ENCODE measurements at places on chromosomes 12 and 14.

DNA sequence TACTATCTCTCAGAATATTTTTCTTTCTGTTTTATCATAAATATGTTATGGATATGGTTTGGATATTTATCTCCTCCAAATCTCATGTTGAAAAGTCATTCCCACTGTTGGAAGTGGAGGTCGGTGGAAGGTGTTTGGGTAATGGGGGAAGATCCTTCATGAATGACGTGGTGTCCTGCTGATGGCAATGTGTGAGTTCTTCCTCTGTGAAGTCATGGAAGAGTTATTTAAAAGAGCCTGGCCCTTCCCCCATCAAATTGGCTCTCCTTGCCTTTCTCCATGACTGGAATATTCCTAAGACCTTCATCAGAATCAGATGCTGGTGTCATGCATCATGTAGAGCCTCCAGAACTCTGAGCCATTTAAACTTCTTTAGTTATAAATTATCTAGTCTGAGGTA, 1291.6 kb downstream of the FSCB start:
- DNase-seq: no peak

DNA sequence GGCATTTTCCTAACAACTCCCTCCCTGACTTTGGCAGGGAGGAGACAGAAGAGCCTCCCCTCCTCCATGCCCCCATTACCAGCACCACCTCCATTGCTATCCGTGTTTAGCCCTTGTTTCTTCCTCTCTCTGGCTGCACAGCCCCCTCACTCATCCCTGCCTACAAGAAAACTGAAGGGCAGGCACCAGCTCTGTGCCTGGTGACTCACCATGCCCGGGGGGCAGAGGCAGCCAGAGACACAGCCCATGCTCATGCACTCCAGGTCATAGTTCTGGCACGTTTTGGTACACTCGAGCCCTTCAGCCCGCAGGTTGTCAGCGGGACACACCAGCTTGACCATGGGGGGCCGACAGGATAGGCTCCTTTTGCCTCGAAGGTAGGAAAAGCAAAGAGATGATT, 80.4 kb downstream of the VWF start:
- DNase-seq: no peak

GRCh38 chr14:73245480-73246325, 8.4 kb downstream of the PAPLN start:
- DNase-seq: peak; percentile 57

DNA sequence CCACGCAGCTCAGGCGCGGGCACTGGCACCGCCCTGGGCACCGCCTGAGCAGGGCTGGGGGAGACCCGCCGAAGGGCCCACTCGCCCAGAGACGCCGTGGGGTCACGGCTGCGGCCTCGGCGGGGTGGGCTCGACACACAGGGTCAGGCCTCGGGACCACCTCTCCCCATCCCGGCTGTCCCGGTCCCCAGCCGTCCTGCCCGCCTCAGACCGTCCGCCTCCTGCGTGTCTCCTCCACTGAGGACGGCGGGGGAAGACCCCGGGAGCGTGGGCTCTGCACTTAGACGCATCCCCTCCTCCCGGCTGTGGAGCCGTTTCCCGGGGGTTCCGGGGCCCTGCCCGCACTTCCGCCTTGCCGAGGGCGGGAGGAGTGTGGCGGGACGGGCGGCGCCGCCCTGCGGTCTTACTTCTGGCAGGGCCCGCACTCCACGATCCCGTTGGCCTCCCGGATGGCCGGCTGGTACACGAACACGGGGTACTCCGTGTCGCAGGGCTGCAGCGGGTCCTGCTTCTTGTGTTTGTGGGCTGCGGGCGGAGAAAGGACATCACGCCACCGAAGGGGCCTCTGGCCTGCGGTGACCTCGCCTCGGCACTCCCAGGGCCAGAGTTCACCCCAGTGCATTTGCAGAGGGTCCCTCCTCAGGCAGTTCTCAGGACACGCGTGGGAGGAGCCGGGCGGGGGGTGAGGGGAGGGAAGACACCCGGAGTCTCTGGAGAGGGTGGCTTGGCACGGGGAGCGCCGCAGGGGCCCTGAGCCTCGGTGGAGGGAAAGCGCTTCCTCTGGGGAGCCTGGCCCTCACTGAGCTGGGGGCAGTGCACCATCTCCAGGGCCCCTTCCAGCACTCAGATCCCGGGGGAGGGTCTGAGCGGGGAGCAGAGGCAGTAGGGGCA, 23.1 kb upstream of the LRTM2 start:
- no peak for DNase-seq

All from GM18507 (cell line).